NCI-H748 treated with DMSO at 0.1 percent for 48 hours (cell line): ENCODE measurements at places on chromosomes 13 and 19.

GRCh38 chr13:94703721-94704314 lies 8.5 kb downstream of the SOX21 start:
- no peak for DNase-seq

DNA sequence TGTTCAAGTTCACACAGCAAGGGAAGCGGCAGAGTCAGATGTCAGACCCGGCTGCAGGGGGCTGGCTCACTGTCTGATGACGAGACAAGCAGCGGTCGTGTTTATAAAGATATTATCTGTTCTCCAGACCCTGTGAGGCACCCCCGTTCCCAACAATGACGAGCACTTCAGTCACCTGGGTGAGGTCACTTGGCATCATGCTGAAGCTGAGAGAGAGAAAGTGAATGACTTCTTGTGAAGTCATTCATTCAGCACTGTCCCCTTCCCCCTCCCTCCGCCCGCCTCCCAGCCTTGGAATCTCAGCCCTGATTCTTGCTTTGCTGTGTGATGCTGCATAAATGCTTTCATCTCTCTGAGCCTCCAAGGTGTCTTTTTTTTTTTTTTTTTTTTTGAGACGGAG lies 4.9 kb upstream of the LYPD3 start:
- no peak for DNase-seq

- DNase-seq, result no peak
Measured at GRCh38 chr13:100212904-100213553, 124.1 kb downstream of the PCCA start.

GRCh38 chr19:1590641-1591397 lies 1.8 kb downstream of the MBD3 start:
- DNase-seq, result no peak

GRCh38 chr19:55279770-55280643 lies at the start of gene HSPBP1:
Gene HSPBP1 (minus strand): TSS chr19:55280110. CDS start chr19:55279608, 502 bp downstream.
- peak; percentile 94 for DNase-seq

DNA sequence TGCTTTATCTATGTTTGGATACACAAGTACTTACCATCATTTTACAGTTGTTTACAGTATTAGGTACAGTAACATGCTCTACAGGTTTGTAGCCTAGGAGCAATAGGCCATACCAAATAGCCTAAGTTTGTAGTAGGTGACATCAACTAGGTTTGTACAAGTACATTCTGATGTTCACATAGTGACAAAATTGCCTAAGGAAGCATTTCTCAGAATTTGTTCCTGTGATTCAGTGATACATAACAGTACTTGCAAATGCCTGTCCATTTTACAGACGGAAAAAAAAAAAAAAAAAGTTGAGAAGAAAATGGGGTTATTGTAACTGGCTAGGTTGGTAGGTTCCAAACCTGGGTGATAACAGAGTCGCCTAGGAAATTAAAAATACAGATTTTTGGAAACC lies 13.6 kb downstream of the UFM1 start:
- DNase-seq, result no peak

- DNase-seq, result no peak
Measured at GRCh38 chr13:39618561-39618960, 15.6 kb upstream of the LHFPL6 start.

GRCh38 chr19:18487576-18488402 lies 34.1 kb downstream of the ELL start:
- DNase-seq, result no peak

DNA sequence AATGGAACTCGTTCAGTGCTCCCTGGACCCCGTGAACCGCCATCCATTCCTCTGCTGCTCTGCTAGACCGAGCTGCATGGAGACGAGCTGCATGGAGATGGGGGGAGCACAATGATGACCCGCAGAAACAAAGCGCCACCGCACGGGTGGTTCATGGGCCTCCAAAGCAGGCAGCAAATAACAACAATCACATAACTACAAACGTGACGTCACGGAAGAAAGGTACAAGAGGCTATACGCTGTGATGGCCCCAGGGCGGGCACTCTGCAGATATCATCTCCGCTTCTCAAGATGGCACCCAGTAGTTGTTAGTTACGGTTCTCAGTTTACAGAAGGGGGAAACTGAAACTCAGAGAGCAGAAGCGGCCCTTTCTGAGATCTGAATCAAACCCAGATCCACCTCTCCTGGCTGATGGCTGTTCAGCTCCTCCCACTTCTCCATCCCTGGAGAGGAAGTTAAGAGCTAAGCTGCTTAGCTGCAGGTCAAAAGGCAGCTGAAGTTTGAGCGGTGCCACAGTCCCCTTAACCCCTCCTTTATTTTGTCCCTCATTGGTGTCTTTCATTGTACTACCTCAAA lies 1.7 kb downstream of the ATP13A1 start:
- no peak for DNase-seq

DNA sequence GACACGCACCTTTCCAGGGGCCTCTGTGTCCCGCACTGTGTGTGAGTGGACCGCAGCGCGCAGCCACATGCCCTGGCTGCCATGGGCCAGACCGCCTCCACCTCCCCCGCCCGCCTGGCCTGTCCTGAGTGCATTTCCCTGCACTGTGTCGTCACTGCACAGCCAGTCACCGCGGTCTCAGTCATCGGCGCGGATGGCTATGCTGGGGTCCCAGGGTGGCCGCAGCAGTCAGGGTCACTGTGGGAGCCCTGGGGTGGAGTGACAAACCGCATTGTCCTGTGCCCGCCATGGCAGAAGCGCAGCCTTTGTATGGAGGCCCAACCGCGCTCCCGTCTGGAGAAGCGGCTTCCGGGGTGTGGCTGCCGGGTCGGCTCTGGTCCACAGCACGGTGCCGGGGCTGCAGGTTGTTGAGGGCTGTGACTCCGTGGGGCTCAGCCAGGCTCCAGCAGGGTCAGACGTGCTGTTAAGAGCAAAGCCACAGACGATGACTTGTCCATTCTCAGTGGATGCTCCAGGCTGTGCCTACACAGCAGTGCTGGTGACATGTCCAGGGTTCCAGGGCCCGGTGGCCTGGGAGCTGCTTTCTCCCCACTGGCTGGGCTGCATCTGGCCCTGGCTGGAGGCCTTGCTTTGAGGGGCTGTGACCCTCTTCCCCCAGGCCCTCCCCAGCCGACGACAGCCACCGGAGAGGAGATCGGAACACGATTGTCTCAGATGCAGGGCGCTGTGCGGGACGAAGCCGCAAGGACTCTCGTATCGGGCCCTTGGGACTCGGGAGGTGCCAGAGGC lies 6.3 kb upstream of the NDUFS7 start:
- DNase-seq, result no peak

DNA sequence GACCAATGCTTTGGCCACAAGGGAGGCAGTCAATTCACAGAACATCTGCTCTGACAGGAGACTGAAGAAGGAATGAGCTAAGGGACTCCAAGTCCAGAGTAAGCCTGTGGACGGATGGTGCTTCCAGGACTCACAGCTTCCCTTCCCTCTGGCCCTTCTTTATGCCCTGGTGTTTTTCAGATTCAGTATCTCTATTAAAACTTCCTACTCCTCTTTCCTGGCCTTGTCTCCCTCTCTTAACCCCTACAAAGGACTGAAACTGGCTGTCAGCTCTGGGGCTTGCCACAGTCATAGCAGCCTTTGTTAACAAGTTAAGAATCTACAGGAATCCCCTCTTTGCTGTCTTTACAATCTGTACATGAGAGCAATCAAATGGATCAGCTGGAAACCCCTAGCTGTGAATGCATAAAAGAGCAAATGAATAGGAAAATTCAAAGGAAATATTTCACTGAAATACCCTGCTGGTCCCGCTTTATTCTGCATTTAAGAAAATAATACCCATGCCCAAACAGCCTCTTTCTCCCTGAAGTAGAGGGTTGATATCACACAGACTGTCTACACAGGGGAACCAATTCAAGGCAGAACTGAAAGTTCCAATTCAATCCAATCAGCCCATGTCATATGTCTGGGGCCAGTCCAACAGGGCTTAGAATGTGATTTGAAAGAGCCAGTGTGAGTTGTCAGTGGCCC lies 192.3 kb downstream of the MZT1 start:
- no peak for DNase-seq

GRCh38 chr19:49186108-49186507 lies 28.5 kb downstream of the TRPM4 start:
- DNase-seq, result no peak

- no peak for DNase-seq
Measured at GRCh38 chr13:112943309-112944125, 25.5 kb upstream of the MCF2L start.

- no peak for DNase-seq
Measured at GRCh38 chr19:41175801-41176777, 16.9 kb upstream of the CYP2S1 start.

GRCh38 chr13:85529218-85529594 lies 270.0 kb downstream of the SLITRK6 start:
- no peak for DNase-seq

DNA sequence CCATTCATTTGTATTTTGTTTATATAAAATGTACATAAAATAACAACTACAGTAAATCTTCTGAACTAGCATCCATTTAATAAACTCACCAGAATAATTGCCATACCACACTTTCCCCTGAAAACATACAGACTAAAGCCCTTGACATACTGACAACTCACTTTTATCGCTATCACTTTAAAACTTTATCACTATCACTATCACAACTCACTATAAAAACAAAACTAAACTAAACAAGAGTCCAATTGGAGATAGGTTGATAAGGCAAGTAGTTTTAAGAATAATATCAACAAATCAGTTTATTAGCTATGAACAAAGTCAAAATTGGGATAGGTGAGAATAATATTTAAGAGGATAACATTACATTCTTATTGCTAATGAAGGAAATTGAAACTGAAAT lies 108.9 kb downstream of the SLITRK6 start:
- DNase-seq, result no peak

DNA sequence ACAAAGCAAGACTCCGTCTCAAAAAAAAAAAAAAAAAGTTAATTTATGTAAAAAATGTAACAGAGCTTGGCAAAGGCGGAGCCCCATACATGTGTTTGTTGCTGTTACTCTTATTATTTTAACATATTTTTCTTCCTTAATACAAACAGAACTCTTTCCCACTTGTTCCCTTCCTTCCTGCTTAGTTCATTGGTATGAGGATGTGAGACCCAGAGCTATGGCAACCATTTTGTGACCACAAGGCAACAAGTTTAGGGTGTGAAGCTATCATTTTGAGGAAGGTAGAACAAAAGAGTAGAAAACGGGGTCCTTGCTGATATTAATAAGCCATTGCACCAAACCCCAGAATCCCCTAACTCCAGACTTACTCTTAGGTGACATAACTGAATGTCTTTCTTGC lies 5.4 kb downstream of the IFNL1 start:
- DNase-seq, result no peak

GRCh38 chr13:109274188-109274821 lies 512.1 kb downstream of the IRS2 start:
- no peak for DNase-seq

GRCh38 chr19:7582446-7582845 lies 13.2 kb upstream of the CAMSAP3 start:
- no peak for DNase-seq

DNA sequence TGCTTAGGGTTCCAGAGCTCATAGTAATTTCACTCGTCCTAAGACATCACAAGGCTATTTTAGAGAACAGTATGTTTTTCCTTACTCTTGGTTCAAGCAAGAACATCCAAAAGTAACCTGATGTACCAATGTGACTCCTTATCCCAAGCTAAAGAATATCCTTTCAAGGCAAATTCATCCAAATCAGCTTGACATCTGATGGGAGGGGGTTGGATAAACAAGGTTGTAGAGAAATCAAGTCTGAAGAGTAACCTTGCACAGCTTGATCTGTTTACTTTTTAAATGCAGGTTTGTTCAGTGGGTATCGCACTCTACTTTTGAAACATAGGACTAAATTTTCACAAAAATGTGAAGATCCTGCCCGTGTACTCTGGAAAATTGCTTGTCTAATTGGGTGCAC lies 201.2 kb downstream of the GGACT start:
- peak; percentile 34 for DNase-seq

DNA sequence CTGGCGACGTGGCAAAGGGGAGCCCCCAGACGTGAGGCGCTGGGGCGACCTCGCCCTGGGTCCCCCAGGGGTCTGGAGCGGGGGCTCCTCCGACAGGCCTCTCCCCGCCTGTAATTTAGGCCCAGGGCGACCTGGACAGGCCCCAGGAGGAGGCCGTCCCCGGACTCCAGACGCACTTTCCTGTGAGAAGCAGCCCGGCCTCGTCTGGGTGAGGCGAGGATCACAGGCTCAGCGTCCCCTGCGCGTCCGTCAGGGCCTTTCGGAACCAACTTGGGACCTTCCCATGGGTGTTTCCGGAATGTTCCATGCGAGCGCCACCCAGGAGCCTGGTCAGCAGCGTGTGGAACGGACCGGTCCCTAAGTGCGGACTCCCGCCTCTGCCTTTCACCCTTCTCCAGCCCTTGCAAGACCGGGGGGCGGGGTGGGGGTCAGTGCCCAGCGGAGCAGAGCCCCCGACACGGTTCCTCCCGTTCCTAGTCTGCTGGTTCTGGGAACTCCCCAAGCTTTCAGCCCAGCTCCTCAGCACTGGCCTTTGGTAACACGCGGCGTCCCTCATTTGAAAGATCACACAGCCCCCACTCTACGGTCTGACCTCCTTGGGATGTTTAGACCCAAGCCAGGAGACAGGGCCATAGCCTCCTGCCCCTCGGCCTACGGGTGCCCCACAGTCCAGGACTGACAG lies 1.1 kb upstream of the GRTP1 start:
- DNase-seq, result no peak

- peak; percentile 14 for DNase-seq
Measured at GRCh38 chr13:98994896-98995295, 17.0 kb upstream of the DOCK9 start.
